ENCODE measurements at places on chromosomes 5 and 9. TPM values are rescaled to one million over a fixed set of nuclear protein-coding genes. Genes with fewer than 3 reads are reported as not detected.

DNA sequence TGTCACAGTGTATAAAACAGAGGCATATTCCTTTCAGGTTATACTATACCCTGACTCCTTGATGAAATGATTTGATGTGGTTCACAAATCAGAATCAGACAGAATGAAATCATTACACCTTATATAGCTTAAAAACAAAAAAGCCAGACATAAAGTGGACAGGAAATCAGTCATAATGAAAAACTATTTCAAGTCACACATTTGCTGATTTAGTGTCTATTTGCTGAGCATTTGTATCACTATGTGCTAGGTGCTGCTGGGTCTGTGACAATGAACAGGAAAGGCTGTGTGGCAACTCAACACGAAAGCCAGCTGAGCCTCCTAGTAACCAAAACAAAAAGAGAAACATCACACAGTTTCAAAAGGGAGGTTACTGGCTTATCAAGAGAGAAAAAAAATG, 194.0 kb downstream of the EFNA5 start:
- no peak for DNase-seq

- DNase-seq = no peak
These were observed 701.7 kb downstream of the SEMA5A start for GRCh38 chr5:8844206-8844605.

The MCC gene
- total RNA-seq = 0.86 TPM

The INSL6 gene
- total RNA-seq = not detected
